GM06990 (cell line): ENCODE measurements at places on chromosomes 16 and 17.

DNA sequence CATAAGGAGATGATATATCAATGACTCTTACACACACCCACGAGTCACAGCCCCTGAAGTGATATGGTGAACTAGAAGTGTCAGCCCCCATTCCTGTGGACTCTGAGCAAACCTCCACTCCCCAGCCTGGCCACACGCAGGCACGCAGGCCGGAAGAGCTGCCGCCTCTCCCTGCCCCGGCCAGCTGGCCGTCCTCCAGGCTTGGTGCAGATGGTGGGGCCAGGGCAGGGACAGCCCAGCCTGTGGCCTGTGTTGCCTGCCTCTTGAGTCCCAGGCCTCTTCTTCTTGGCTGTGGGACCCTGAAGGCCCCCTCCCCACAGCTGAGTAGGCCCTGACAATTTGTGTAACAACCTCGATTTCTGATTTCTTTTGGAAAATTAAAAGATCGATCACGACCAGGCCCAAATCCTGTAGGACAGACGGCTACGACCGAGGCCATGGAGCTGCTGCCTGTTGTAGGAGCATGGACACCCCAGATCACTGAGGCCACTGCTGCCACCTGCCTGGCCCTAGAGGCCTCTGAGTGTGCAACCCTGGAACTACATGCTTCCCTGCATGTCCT, 10.0 kb upstream of the MPRIP start:
- no peak for DNase-seq

GRCh38 chr16:5024632-5025031, 9.1 kb downstream of the NAGPA start:
- no peak for DNase-seq

GRCh38 chr17:74680941-74681340, 31.8 kb downstream of the CD300LF start:
- no peak for DNase-seq

DNA sequence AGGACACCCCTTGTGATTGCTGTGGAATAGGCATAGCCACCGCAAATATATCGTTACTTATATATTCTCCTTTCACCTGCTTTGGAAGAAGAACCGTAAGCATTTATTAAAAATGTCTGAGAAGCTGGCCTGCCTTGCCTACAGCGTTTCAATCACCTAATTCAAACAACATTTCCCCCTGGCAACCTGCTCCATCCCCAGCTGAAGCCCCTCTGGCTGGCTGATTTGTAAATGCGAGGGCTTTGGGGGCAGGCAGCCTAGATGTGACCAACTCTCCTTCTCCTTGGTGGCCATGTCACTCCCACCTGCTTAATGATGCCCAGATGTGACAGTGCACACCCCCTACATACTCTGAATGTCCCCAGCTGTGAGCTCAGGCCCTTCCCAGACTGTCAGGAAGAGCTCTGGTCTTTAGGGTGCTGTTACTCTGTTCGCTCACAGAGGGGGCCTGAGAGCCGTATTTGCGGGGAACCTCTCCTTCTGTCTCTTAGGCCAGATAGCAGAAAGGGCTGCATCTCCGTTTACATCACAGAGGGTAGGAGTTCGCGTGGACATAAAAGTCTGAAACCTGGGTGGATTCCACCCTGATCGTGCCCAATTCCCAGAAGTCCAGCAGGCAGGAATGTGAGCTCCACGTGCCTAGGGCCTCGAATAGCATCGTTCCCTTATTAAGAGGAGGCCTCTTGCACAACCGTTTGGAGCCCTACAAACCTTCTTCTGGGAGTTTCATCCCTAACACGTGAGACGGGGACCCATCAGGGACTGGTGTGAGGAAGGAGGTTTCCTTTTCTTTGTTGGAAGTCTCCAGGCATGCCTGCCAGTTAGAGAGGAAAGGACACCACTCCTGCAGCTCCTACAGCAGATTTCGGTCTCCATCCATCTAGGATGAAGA, 2.4 kb upstream of the SDK2 start:
- no peak for DNase-seq

GRCh38 chr16:78277321-78278055, 178.0 kb downstream of the WWOX start:
- no peak for DNase-seq

GRCh38 chr17:77535435-77535834, 394.7 kb downstream of the SEC14L1 start:
- no peak for DNase-seq

DNA sequence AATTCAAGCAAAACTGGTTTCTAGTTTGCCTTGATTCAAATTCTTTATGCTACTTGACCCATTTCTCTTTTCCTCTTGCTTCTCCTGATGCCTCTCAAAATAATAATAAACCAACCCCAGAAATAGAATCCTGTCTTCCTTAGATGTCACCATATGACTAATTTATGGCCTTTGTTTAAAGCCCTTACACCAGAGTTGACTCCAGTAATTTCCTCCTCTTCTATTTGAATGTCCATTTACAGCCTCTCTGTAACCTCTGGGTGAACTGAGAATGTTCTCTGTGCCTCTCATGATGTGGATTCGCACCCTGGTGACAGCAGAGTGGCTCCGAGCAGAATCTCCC, 31.5 kb downstream of the ZFHX3 start:
- no peak for DNase-seq
